Activated CD8-positive, alpha-beta T cell treated with anti-CD3 and anti-CD28 coated beads, Interleukin-2, amount 10 ng/mL, durations not matched to agents 7 days and 5 days (primary cell): ENCODE measurements at places on chromosomes 5 and 9. TPM values are rescaled to one million over a fixed set of nuclear protein-coding genes. Genes with fewer than 3 reads are reported as not detected.

ANKRA2 gene
- total RNA-seq, result 13.4 TPM

GRCh38 chr5:126357585-126358342 is 65.4 kb upstream of the GRAMD2B start:
- H3K27me3 ChIP-seq, result peaks cover 11% of the 10 kb centered on the region
- H3K27ac ChIP-seq, result no peak overlapping the region
- no peak for DNase-seq
- no peaks in the 10 kb centered on the region for H3K36me3 ChIP-seq

CDX1 gene
- total RNA-seq, result not detected

DNA sequence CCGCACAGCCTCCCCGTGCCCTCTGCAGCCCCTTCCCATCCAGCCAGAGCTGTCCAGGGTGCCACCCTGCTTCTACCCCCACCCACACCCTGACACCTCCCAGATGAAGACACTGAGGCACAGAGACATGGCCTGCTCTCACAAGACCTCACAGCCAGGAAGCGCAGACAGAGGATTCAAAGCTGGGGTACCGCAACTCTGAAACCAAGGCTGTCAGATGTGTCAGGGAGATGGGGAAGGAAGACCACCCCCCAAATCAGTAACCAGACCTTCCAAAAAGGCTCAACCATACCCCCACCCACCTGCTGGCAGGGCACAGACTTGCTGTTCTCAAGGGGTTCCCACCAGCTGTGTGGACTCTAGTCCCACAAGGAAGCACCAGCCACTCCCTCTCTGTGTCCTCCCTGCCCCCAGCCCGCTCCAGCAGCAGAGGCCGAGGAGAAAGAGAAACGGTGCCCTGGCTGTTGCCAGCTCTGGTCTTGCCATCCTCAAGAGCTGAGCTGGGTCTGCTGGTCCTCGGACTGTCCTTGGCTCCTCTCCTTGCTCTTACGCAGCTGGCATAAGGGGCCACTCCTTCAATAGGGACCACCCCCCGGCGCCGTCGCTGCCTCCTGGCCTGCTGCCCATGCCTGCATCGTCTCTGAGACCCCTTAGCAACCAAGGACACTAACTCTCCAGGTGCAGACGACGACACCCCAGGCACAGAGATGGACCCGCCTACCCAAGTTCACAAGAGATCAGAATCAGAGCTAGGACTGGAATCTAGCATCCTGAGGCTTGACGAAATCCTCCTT is 699 bp downstream of the AKNA start:
- no peaks in the 10 kb centered on the region for H3K27me3 ChIP-seq
- H3K4me3 ChIP-seq, result peak overlapping the region; percentile 99
- peak overlapping the region; percentile 95 for H3K27ac ChIP-seq
- peaks cover 92% of the 10 kb centered on the region for H3K36me3 ChIP-seq
- peak; percentile 48 for DNase-seq

NIM1K gene
- total RNA-seq, result 0.61 TPM

ESM1 gene
- not detected for total RNA-seq

CMBL gene
- total RNA-seq, result 1.9 TPM

GRCh38 chr9:137807721-137808703 is 69.6 kb upstream of the CACNA1B start:
- peak overlapping the region; percentile 66 for H3K27ac ChIP-seq
- H3K4me1 ChIP-seq, result peaks cover 14% of the 10 kb centered on the region
- H3K4me3 ChIP-seq, result no peak overlapping the region
- H3K36me3 ChIP-seq, result peaks cover 56% of the 10 kb centered on the region
- H3K27me3 ChIP-seq, result no peaks in the 10 kb centered on the region

GRCh38 chr5:14257995-14258403 is 114.9 kb downstream of the TRIO start:
- H3K27me3 ChIP-seq, result peaks cover 10% of the 10 kb centered on the region
- no peak for DNase-seq
- H3K4me3 ChIP-seq, result no peak overlapping the region
- no peak overlapping the region for H3K27ac ChIP-seq
- H3K4me1 ChIP-seq, result no peaks in the 10 kb centered on the region

- DNase-seq, result no peak
- H3K4me3 ChIP-seq, result no peak overlapping the region
- no peaks in the 10 kb centered on the region for H3K4me1 ChIP-seq
- H3K27ac ChIP-seq, result no peak overlapping the region
- H3K36me3 ChIP-seq, result peaks cover 2% of the 10 kb centered on the region
- peaks cover 40% of the 10 kb centered on the region for H3K27me3 ChIP-seq
Observed at GRCh38 chr5:577800-578199, 34.3 kb upstream of the CEP72 start.

MARVELD2 gene
- total RNA-seq, result 0.26 TPM

AGXT2 gene
- total RNA-seq, result not detected

- H3K4me1 ChIP-seq, result peaks cover 25% of the 10 kb centered on the region
- no peaks in the 10 kb centered on the region for H3K27me3 ChIP-seq
- no peak overlapping the region for H3K27ac ChIP-seq
- DNase-seq, result no peak
- H3K36me3 ChIP-seq, result peaks cover 67% of the 10 kb centered on the region
Observed at GRCh38 chr5:1807451-1808185, 6.4 kb downstream of the NDUFS6 start.

DNA sequence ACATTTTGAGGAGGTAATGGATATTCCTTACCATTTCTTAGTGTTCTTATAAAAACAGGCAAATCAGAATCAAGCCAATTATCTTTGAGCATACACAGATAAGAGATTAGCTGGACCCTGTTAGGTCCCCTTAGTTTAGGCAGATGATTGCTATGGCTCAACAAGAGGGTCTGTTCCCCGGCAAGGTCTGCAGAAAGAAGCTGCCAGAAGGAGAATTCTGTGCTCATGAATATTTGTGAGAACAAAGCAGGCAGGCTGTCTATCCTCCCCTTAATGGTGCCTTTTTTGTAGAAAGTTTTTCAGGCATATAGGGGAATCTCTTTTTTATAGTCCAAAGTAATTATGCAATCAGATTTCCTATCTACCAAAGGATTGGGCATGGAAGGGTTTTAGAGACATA is 27.5 kb downstream of the CAVIN4 start:
- H3K36me3 ChIP-seq, result no peaks in the 10 kb centered on the region
- no peak overlapping the region for H3K4me3 ChIP-seq
- H3K27ac ChIP-seq, result no peak overlapping the region
- DNase-seq, result no peak

MYORG gene
- 9.1 TPM for total RNA-seq

IL33 gene
- not detected for total RNA-seq

- H3K4me1 ChIP-seq, result peaks cover 12% of the 10 kb centered on the region
- H3K4me3 ChIP-seq, result no peak overlapping the region
- H3K36me3 ChIP-seq, result no peaks in the 10 kb centered on the region
- DNase-seq, result no peak
- H3K27me3 ChIP-seq, result peaks cover 54% of the 10 kb centered on the region
Observed at GRCh38 chr5:103245761-103246160, 12.8 kb upstream of the MACIR start.
